ENCODE measurements at places on chromosomes 16 and 17. TPM values are rescaled to one million over a fixed set of nuclear protein-coding genes. Genes with fewer than 3 reads are reported as not detected.

Gene SLC16A6
- total RNA-seq = 0.55 TPM

Gene GCGR
- total RNA-seq = 0.43 TPM

Gene MYH11
- 0.04 TPM for total RNA-seq

Gene LRRC36
- total RNA-seq = not detected

Gene ACE
- 0.72 TPM for total RNA-seq

Gene RUSF1
- 53.6 TPM for total RNA-seq

Gene KRTAP17-1
- not detected for total RNA-seq

Gene PPM1E
- 0.09 TPM for total RNA-seq

Gene ARHGDIG
- 2.2 TPM for total RNA-seq

Gene IL17C
- total RNA-seq = not detected

Measured in A549 treated with CpdA at 1 μM for 4 hours (cell line).